ENCODE measurements at places on chromosomes 7 and 10.
A peak's percentile ranks its signal among the peaks of the same experiment; 100 is the strongest.

GRCh38 chr7:128941323-128941890 is 3.7 kb downstream of the IRF5 start:
- DNase-seq = no peak

DNA sequence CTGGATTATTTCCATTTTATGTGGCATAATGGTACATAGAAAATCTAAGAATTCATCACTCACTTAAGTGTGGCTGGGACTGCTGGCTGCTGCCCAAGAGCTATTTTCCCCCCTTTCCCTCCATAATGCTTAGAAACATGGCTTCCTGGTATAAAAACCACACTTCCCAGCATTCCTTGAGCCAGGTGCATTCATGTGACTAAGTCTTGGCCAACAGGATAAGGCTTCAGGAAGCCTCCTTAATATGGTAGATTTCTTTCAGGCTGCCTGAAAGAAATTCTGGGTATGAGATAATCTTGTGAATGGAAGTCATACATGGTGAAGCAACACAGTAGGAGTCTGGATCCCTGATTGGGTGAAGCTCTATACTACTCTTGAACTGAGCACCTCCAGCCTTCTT is 178.0 kb downstream of the JAZF1 start:
- DNase-seq = no peak

DNA sequence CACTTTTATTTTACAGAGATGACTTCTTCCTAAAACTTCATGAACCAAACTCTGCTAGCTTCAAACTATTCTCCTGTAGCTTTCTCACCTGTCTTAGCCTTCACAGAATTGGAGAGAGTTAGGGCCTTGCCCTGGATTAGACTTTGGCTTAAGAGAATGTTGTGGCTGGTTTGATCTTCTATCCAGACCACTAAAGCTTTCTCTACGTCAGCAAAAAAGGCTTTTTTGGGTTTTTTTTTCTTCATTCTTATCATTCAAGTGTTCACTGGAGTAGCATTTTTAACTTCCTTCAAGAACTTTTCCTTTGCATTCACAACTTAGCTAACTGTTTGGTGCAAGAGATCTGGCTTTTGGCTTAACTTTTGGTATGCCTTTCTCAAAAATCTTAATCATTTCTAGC is 19.3 kb upstream of the CCDC172 start:
- DNase-seq = no peak

DNA sequence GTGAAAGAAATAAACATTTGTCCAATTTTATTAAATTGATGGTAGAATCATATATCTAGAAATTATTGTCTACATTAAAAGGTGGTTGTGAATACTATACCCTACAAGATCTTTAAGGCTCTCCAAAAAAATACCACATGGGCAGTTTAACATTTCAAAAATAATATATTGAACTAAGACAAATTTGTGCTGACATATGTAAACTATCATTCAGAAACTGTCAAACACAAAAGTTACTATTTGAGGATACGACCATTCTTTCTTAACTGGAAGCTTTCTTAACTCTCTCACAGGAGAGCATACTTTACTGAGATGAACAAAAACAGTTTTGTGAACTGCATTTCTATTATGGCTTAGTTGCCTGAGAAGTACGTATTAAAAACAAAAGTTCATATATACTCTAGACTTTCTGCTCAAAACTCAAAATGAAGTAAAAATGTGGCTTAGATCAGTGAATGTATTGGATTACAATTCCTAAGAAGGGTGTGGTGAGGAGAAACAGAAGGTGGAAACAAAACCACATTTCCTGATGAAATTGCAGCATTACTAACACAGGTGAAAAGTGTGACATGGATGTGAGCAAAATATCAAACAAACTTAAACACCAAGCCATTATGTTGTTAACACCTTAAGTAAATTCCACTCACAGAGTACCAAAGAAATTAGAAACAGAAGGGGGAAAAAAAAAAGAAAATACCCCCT is 138.5 kb downstream of the SEMA3A start:
- no peak for DNase-seq

- DNase-seq = no peak
Observed at GRCh38 chr7:100639995-100640516, 1.3 kb downstream of the TFR2 start.

- no peak for DNase-seq
Observed at GRCh38 chr7:101598986-101599771, 29.9 kb downstream of the MYL10 start.

- no peak for DNase-seq
Observed at GRCh38 chr7:40716052-40716451, 581.2 kb downstream of the SUGCT start.

GRCh38 chr10:124493214-124493882 is 31.7 kb downstream of the LHPP start:
- DNase-seq = no peak

DNA sequence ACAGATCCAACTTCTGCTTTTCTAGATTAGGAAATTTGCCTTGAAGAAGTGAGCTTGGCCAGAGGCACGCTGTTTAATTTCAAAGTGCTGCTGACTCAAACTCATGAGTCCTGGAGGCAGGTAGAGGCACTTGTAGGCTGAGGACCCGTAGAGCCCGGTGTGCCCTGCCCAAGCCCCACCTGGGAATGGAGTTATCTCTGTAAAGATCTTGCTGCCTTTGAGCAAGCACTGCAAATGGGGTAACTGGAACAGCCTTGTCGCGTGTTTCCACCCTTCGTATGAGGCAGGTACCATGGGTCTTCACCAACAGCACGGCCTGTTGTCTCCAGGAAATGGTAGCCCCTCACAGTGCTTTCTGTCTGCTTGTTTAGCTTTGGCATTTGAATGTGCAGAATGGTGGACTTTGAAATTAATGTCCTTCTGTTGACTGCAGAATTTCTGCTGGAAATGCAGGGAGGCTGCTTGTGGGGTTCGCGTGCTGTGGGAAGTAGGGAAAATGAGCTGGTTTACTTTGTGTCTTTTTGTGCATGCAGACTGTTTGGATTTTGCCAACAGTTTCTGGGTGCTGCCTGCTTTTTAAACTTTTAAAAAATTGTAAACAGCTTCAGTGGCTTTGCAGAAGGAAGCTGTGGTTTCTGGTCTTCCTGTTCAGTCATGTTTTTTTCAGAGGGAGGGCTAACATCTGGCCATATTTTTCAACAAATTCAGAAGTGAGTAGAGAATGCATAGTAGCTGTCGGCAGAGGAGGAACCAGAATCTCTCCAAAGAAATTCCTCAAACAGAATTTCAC is 27.2 kb downstream of the CCM2 start:
- DNase-seq = peak; percentile 31

DNA sequence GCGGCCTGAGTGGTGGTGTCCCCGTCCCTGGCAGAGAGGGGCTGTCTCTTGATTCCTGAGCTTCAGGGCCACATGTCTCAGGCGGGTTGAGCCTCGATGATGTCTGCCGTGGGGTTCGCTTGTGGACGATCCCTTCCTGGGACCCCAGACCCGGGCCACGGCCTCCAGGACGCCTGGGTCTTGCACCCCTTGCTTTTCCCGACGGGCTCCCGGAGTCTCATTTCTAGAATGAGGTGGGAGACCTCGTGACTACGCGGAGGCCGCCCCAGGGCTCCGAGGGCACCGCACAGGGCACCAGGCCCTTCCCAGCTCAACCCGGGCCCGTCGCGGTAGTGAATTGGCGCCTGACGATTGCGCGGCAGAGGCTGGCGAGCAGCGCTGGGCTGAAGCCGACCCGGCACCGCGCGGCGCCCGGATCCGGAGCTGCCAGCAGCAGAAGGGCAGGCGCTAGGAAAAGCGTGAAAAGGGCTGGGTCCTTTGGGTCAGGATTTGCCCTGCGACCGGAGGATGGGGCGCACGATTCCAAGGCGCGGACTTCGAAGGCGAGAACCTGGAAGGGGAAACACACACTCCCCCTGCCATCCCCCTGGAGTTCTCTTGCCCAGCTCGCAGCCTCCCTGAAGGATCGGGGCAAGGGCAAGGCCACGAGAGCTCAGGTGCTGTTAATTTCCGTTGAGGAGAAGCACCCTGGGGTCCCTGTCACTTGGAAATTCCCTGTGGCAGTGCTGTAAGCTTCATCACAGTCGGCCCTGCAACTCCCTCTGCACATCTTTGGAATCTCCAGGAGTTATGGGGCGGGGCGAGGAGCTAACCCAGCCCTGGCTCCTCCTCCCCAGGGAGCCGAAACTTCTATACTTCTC is 15.5 kb downstream of the TLX1 start:
- DNase-seq = no peak

- DNase-seq = no peak
Observed at GRCh38 chr10:6363511-6363910, 160.8 kb downstream of the PFKFB3 start.

DNA sequence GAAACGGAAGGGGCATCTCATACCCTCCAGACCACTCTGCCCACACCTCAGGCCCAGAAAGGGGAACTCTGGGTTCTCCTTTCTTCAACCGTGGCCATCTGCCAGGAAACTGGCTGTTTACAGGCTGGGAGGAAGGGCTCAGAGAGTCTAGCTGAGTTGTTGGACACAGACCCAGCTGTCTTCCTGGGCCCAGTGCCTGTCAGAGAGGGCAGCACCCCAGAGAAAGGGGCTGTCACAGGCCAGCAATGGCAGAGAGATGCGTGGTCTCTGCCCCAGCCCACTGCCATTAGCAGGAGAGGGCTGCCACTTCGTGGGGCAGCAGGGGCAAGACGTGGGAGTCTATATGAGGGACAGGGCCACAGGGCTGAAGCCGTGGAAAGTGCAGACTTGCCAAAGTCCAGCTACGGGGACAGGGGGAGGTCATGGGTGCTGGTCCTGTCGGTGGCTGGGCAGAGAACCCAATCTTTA is 11.0 kb downstream of the GRID1 start:
- no peak for DNase-seq

GRCh38 chr7:151091988-151092387 is 5.7 kb downstream of the AGAP3 start:
- no peak for DNase-seq

GRCh38 chr10:11757821-11758463 is 15.8 kb downstream of the ECHDC3 start:
- peak; percentile 87 for DNase-seq

Measured in GM19239 (cell line).